ENCODE measurements at places on chromosomes 11 and 22.

DNA sequence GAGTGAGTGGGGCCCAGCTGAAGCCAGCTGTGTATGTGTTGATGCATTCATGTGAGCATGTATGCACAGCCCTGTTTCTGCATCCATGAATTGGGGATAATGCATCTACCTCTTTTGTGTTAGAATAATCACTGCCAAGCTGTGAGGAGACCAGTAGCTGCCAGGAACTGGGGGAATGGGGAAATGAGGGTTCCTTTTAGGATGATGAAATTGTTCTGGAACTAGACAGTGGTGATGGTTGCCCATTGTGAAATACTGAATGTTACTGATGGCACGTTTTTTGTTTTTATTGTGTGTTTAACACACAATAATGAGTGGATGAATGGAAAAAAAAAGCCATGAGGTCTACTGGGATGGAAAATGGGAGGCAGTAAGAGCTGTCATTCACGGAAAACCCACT, 45.3 kb upstream of the WNT11 start:
- DNase-seq, result no peak

- no peak for DNase-seq
Measured at GRCh38 chr11:5922749-5923426, 19.2 kb upstream of the OR56A3 start.

DNA sequence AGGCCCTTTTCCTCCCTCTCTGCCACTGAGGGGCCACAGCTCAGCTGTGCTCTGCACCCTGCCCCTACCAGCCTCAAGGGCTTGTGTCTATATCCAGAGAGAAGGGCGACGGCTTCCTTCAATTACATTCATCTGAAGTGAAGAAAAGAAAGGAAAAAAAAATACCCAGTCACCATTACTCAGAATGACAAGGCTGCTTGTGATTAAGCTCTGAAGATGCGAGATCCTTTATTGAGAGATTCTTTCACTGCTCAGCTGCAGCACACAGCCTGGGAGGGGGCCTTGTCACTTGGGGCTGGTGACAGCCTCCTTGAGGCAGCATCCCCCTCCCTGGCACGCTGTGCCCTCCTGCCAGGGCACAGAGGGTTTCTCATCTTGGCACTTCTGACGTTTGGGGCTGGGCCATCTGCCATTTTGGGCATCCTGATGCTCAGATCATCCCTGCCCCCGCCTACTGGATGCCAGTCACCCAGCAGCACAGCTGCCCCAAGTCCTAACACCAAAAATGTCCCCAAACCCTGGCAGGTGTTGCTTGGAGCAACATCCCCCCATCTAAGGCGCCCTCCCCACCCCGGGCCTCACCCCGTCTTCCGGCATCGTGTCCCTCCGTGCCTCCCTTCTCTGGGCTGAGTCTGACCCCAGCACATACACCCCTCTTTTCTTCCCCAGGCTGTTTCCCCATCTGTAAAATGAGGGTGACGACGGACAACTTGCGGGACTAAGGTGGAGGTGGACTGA, 1394.7 kb downstream of the BRD1 start:
- no peak for DNase-seq

GRCh38 chr11:35326266-35326879, 93.0 kb downstream of the SLC1A2 start:
- no peak for DNase-seq

- no peak for DNase-seq
Measured at GRCh38 chr11:17720796-17721171, 1.4 kb downstream of the MYOD1 start.

GRCh38 chr11:92870196-92870832, 99.1 kb upstream of the MTNR1B start:
- DNase-seq, result no peak

DNA sequence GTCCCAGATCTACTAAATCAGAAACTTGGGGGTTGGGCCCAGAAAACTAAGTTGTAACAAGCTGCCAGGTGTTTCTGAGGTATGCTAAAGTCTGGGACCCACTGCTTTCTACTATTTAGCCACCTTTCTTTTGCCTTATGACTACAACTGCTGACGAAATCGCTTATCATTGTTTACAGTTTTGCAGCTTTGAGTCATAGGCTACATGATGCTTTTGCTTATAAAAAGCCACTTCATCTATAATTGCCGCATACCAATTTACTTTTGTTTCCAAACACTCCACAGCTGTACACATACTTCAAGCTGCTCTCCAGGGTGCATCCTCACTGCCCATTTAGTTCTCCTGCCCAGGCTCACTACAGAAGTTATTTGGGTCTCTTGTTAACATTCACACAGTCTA, 144.7 kb downstream of the ENTHD1 start:
- DNase-seq, result no peak

GRCh38 chr11:83671289-83671688, 385.1 kb upstream of the CCDC90B start:
- no peak for DNase-seq
